Stimulated activated CD8-positive, alpha-beta memory T cell treated with anti-CD3 and anti-CD28 coated beads, Interleukin-12 subunit alpha, Interleukin-12 subunit beta, amount 100 ng/mL, for 4 hours (primary cell): ENCODE measurements at places on chromosomes 4 and X.

DNA sequence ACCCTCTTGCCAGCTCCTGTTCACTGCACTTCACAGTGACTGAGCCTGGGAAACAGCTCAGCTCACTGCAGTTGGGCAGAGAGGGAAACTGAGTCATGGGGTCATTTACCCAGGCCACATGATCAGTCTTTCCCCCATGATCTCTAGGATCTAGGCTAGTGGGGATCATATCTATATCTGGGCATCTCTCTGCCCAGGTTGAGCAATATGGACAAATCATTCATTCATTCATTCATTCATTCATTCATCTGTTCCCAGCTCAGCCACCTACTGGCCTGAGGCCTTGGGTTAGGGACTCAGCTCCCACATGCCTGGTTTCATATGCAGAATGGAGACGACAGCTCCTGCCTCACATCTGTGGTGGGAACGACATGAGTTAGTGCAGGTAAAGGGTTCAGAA lies 45.3 kb upstream of the HMX1 start:
- DNase-seq, result no peak

DNA sequence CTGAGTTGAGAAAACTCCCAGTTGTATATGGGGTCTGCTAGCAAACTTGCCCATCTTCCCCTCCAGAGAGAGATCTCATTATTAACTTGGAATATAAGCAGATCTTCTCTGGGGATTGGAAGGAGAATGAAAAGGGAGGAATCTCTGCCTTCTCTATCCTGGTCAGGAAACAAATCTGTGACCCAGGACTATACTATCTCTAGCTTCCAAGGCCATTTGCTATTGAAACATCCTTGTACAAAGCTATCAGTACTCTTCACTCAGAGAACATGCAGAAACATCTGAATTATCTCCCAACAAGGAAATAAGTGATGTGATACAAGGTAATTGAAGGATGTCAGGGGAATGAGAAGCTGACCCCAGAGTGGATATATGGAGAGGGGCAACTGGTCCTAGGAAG lies 183.8 kb downstream of the FRMPD4 start:
- no peak for DNase-seq

DNA sequence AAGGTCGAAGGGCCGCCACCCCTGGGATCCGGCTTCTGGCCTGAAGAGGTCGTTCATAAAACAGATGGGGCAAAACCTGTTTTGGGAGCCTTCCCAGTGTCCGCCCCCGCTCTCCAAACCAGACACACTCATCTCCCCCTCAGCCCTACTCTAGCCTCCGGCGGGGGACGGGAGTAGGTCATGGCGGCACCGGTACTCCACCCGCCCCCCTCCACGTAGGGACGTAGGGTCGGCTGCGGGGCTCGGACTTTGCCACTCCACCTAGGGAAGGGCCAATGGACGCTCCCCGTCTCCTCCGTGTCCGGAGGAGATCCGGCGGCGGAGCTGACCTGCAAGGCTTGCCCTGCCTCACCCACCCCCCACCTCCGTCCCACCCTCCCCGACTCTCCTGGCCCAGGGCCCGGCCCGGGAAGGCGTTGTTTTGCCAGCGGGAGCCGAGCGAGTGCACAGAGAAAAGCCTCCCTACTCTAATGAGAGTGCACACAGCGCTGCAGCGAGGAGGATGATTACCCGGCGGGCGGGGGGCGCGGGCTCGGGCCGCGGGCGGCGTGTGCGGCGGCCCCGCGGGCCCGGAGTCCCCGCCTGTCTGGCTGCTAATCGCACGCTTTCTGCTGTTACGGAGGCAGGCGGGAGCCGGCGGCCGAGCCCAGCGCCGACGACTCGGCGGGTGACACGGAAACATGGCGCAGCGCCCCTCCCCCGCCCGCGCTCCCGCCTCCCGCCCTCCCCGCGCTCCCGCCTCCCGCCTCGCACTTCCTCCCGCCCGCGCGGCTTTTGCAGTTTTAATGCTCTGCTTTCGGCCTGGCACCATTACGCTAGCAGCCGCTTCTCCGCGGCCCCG lies 8.3 kb upstream of the BCOR start:
- DNase-seq, result no peak

DNA sequence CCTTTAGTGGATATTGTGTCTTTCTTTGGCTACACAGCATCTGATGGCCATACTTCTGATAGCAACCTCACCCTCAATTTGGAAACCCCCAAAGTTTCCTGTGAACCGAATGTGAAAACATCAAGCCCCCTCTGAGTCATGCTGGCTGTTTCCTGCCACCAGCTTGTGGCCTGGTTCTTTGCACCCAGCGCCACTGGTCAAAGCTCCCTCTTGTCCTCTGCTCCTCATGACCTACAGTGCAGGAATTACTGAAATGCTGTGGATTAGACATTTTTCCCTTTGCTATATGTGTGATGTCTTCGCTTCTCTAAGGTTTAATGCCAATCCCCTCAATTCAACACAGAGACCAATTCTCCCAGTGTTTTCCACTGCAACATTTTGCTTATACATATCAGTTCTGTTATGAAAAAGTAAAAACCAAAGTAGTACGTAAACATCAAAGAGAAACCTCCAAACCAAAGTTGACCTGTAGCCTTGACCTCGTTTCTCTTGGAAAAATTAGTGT lies 224.0 kb upstream of the TENM3 start:
- no peak for DNase-seq

- no peak for DNase-seq
Observed at GRCh38 chr4:98969878-98970785, 25.4 kb upstream of the METAP1 start.

GRCh38 chr4:54268151-54268550 lies 39.1 kb downstream of the PDGFRA start:
- no peak for DNase-seq

DNA sequence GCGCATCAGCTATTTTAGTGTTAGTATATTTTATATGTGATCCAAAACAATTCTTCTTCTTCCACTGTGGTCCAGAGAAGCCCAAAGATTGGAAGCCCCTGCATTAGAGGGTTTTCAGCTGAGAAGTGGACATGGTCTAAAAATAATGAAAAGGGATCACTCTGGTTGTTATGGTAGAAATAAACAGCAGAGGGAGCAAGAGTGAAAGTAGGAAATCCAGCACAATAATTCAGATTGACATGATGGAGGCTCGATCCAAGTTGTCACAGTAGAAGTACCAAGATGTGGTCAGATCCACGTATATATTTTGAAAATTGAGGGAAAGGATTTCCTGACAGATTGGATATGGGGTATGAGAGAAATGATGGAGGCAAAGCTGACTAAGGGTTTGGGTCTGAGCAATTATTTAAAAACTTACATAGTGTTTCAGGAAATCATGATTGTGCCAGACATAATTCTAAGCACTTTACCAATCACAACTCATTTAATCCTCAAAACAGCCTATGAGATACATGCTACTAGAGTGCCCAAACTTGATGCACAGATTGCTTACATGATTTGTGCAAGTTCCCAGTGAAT lies 17.0 kb upstream of the TMEM144 start:
- no peak for DNase-seq

DNA sequence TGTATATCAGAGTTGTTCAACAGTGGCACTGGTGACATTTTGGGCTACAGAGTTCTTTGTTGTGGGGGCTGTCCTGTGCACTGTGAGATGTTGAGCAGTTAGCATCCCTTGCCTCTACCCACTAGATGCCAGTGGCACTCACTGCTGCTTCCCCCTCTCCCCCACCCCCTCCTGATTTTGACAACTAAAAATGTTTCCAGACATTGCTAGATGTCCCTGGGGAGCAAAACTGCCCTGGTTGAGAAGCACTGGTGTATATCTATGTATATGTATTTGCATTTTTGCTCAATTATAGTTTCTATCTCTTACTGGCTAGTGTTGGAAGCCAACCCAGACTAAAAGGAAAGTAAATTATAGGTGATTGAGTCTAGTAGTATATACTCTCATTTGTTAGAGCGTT lies 2.4 kb downstream of the TMEM131L start:
- no peak for DNase-seq

DNA sequence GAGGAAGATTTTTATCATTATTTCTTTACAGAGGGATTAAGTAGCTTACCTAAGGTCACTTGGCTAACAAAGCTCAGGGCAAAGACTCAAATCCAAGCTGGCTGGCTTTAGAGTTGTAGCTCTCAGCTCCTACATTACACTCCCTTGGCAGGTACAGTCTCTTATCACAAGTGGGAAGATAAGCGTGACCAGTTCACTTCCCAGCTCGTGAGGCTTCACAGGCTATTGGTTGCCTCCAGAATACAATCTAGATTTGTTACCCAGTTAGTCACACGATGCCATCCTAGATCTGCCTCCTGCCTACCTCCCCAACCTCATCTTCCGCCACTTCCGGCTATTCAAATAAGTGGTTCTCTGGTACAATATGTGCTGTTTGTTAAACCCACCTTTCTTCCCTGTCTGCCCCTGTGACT lies 3.7 kb downstream of the MMRN1 start:
- DNase-seq, result no peak

- DNase-seq, result no peak
Observed at GRCh38 chr4:123259676-123260646, 136.6 kb upstream of the SPRY1 start.

DNA sequence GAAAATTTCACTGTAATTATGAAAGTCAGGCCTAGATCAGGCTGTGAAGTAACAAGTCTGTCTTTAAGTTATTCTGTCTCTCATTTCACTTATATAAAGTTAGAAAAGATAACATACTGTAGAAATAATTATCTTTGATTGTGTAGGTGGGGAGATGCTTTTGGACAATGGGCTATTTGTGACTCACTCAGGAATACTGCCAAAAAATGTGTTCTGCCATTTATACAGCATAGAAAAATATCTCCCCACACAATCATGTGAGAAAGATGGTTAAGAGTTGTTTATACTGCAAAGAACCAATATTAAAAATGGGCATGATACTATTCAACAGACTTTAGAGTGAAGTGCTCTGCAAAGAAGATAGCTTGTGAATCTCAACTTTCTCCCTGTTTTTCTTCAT lies 95.0 kb upstream of the GABRA2 start:
- DNase-seq, result no peak

- no peak for DNase-seq
Observed at GRCh38 chr4:68905939-68906779, 45.4 kb downstream of the UGT2A3 start.

DNA sequence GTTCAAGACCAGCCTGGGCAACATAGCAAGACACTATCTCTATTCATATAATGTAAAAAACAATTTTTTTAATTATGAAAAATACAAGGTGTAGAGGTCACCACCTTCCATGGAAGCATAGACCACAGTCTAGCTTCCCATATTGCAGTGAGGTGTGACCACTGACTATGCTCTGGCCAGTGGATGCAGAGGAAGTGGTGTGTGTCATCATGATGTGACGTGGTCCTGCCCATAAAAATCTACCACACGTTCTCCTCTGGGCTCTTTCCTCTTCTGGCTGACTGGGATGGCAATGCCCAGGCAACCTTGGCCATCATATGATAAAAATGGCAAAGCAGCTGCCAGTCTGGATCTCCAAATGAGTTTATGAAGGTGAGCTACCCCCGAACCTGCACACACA lies 65.7 kb downstream of the RBM47 start:
- no peak for DNase-seq

- no peak for DNase-seq
Observed at GRCh38 chr4:78293821-78294301, 236.7 kb downstream of the FRAS1 start.

- no peak for DNase-seq
Observed at GRCh38 chr4:114028071-114028470, 48.6 kb upstream of the ARSJ start.

DNA sequence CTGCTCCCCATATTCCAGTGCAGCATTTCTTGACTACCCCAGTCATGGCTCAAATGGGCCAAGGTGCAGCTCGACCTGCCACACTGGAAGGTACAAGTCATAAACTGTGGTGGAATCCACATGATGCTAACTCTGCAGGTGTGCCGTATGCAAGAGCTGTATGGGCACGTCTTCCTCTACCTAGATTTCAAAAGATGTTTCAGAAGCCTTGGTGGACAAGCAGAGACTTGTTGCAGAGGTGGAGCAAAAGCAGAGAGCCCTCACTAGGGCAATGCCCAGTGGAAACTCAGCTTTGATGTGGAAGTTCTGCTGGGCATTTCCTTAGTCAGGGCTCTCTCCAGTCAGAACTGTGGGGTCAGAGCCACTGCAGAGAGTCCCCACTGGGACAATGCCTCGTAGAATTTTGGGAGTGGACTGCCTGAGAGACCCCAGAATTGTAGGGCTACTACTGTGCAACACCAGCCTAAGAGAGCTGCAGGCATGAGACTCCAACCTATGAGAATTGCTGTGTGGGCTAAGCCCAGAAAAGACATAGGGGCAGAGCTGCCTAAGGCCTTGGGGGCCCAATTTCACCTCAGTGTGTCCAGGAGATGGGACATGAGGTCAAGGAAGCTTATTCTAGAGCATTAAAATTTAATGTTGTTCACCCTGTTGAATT lies 65.7 kb downstream of the BEX3 start:
- DNase-seq, result no peak

DNA sequence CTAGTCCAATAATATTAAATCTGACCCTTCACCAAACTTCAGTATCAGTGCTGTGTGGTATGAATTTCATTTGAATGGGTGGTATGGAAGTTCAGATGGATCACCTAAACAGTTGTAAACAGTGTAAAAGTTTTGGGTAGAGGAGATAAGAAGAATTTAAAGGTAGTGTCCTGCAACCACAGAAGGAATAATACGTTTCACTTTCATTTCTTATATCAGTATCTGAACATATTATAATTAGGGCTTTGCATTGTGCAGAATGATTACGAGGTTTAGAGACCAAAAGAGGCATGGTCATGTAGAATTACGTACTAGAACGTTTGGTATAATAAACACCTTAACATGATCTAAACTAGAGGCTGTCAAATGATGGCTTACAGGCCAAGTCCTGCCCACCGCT lies 116.1 kb downstream of the PDLIM5 start:
- no peak for DNase-seq

GRCh38 chr4:124946696-124947095 lies 234.2 kb upstream of the ANKRD50 start:
- DNase-seq, result no peak

DNA sequence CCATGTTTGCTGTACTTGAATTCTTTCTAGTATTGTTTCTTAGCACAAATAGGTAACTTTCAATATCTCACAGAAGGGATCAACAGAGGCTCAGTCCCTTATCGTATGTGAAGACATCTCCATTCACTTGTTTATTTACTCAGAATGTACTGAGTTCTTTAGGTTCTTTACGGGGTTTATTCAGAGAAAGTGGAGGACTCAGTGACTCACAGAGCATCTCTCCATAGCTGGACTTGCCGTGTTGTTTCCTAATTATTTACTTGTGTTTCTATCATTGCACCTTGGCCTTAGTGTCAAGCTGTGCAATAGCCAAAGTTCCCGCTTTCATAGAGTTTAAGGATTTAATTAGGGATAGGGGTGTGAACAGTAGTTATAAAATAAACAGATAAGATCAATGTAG lies 57.1 kb downstream of the RHOH start:
- no peak for DNase-seq

- DNase-seq, result no peak
Observed at GRCh38 chr4:179843370-179843769, 2399.8 kb upstream of the TENM3 start.

DNA sequence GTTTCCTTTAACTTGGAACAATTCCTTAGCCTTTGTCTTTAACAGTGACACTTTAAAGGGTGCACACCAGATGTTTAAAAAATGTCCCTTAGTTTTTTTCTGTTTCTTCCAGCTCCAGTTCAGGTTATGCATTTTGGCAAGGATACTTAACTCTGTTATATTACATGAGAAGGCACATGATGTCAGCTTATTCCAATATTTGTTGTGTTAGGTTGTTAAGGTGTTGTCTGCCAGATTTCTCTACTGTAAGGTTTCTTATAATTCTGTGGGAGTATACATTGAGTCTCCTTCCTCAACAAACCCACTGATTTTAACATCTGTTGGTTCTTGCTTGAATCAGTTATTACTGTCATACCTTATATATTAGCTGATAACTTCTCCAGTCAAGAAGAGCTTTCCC lies 33.3 kb downstream of the REST start:
- no peak for DNase-seq

- no peak for DNase-seq
Observed at GRCh38 chr4:1047976-1048772, 36.7 kb downstream of the FGFRL1 start.
